T-helper 1 cell treated with Interleukin-12 subunit alpha and Interleukin-12 subunit beta and Interleukin-4 antibody, amounts not matched to agents 30 ng/mL and 1 ng/mL, for 36 hours (primary cell): ENCODE measurements at places on chromosomes 4 and X. TPM values are rescaled to one million over a fixed set of nuclear protein-coding genes. Genes with fewer than 3 reads are reported as not detected.

Gene DOK7
- total RNA-seq: not detected in 2 replicates

Gene ANXA5
- total RNA-seq: 216 and 219 TPM in 2 replicates

Gene TCEAL7
- not detected in 2 replicates for total RNA-seq

Gene SPANXB1
- total RNA-seq: not detected in 2 replicates

Gene SPANXD
- not detected in 2 replicates for total RNA-seq

Gene ZFP92
- total RNA-seq: 2.5 TPM in 2 replicates

Gene NAP1L2
- 2.3 and 2.4 TPM in 2 replicates for total RNA-seq

Gene GAGE13
- not detected in 2 replicates for total RNA-seq

Gene RBMXL3
- total RNA-seq: not detected in 2 replicates

Gene SUPT20HL1
- not detected in 2 replicates for total RNA-seq

Gene AREG
- 0.22 and 0.27 TPM in 2 replicates for total RNA-seq

Gene ABCG2
- 0.68 and 0.74 TPM in 2 replicates for total RNA-seq

Gene STATH
- not detected in 2 replicates for total RNA-seq

Gene CXCL13
- not detected in 2 replicates for total RNA-seq

Gene GYPA
- total RNA-seq: not detected in 2 replicates

Gene NUDT11
- total RNA-seq: 0.71 and 1.2 TPM in 2 replicates

Gene GRID2
- not detected in 2 replicates for total RNA-seq

Gene SSX4B
- not detected in 2 replicates for total RNA-seq

Gene CXorf65
- 25.9 and 39.8 TPM in 2 replicates for total RNA-seq

Gene NPNT
- not detected in 2 replicates for total RNA-seq

Gene TEX13D
- total RNA-seq: not detected in 2 replicates

Gene ADH1A
- not detected in 2 replicates for total RNA-seq

Gene VSIG1
- total RNA-seq: 3.0 and 5.0 TPM in 2 replicates

Gene LRAT
- total RNA-seq: not detected in 2 replicates

Gene ASB9
- 0.34 and 0.39 TPM in 2 replicates for total RNA-seq

Gene SH2D1A
- total RNA-seq: 45.3 and 45.7 TPM in 2 replicates

Gene DDIT4L
- 2.0 and 2.4 TPM in 2 replicates for total RNA-seq

Gene TBC1D8B
- 0.49 and 0.51 TPM in 2 replicates for total RNA-seq

Gene PABPC1L2B
- total RNA-seq: not detected in 2 replicates

Gene QRFPR
- not detected in 2 replicates for total RNA-seq

Gene SLC10A6
- total RNA-seq: not detected in 2 replicates

Gene MED12
- 74.6 and 87.2 TPM in 2 replicates for total RNA-seq

Gene ZFX
- 55.2 and 57.7 TPM in 2 replicates for total RNA-seq

Gene ADAM29
- not detected in 2 replicates for total RNA-seq

Gene GJB1
- not detected in 2 replicates for total RNA-seq

Gene NDST4
- total RNA-seq: not detected in 2 replicates

Gene WDR13
- total RNA-seq: 50.0 and 55.0 TPM in 2 replicates

Gene WFS1
- total RNA-seq: 5.8 and 6.5 TPM in 2 replicates

Gene ADGRG4
- total RNA-seq: not detected in 2 replicates

Gene CLDN34
- not detected in 2 replicates for total RNA-seq

Gene CDKL5
- total RNA-seq: 0.68 and 1.2 TPM in 2 replicates

Gene CXorf49
- not detected in 2 replicates for total RNA-seq
